ENCODE measurements at places on chromosomes 3 and 15.

- no peak for DNase-seq
Observed at GRCh38 chr3:76044601-76045600, 259.6 kb upstream of the ZNF717 start.

GRCh38 chr3:171801738-171802589, 8.3 kb downstream of the PLD1 start:
- DNase-seq: no peak

GRCh38 chr3:170324962-170325361, 32.6 kb upstream of the SKIL start:
- DNase-seq: no peak

DNA sequence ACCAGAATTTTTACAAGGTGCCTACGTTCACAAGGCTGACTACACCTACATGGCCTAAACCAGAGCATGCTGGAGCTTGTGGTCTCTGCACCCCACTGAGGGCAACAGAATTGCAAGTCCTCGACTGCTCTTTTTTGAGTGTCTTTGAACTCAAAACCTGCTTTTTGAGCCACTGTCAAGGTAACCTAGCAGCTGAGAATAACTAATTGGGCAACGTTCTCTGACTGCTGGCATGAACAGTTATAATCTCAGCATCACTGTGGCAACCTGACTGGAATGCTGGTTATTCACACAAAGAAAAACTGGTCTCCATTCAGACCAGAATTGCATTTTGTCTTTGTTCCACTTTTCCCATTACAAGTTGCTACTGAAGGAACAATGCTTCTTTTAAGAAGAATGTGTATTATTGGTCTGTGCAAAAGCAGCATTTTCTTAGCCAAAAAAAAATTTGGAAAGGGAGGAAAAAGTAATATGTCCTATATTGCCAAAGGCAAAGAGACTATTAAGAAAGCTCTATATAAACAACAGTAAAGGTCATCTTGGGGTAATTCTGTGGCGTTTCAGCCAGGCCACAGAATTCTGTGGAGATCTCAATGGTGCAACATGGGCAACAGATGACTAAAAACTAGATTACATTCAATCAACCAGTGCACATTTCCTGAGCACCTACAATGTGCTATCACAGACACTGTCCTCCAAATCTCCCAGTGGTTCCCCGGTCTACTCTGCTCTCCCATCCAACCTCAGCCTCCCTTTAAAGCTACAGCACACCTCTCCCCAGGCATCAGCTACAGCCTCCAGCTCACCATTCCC, 76.8 kb downstream of the TNIK start:
- DNase-seq: no peak

DNA sequence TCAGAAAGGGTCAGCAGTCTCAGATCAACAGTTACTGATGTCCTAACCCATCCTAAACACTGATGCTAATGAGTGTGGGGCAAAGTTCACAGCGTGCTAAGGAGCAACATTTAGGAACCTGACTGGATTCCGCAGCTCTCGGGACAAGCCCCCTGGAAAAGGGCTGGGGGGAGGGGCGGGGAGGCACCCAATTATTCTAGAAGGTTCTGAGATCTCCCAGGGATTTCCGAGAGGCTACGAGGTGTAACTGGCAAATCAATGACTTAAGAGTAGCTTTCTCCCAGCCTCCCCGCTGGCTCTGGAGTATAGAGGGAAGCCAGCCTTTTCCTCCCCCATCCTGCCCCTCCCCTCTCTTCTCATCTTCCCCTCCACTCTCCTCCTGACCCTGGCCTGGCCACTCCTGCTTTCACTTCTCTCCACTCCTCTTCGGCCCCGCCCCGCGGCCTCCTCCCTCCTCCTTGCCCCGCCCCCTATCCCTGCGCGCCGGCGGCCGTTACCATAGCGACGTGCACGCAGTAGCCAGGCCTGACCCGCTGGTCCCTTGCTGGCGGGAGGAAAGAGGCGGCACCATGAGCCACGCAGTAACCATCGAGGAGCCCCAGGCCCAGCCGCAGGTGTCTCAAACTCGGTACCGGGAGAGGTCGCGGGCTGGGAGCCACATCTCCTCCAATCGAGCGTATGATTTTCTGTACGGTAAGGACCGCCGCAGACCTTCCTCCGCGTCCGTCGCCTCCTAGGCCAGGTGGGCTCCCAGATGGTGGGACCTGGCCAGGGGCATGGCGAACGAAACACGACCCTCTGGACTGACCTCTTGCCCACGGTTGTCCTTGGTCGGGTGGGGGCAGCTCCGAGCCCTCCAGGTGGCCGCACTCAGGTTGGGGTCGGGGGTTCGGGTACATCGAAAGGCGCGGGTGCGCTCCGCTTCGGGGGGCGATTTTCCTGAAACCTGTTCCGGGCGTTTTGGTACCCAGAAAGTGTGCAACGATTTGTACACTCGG, at the start of gene CFAP91:
TSS of gene CFAP91 (plus strand) at position 493 of the 998 bp plus-strand sequence. CDS start at position 570, 77 bp downstream.
- DNase-seq: peak; percentile 66

DNA sequence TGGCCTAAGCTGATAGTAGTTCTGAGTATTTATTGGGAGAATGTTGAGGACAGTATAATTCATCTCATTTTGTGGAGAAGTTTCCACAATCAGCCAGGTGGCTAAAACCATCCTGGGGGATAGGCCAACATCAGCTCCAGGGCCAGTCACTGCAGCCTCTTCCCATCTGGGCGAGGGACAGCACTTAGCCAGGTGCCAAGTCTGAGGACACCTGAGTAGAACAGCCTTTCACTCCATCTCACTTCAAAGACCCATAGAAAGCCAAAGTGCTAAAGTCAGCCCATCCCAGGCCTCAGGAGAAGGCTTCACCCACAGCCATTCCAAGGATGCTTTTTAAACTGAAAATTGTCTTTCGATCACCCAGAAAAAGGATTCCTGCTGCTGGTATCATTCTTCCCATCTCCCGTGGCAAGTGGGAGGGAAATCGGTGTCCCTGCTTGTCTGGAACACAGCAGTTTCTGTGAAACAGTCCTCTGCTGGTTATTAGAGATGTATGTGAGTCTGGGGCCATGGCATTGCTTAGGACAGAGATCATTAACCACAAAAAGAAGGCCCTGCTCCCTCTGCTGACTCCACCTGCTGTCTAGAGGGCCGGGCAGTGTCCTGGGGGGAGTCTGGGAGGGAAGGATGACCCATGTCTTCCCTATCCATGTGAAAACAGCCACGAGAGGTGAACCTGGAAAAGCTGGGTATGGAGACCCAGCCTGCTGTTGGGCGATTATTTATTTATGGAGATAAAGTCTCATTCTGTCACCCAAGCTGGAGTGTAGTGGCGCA, 9.6 kb downstream of the CALML4 start:
- DNase-seq: no peak

GRCh38 chr3:20186600-20187004, 596 bp upstream of the SGO1 start:
- DNase-seq: no peak

- peak; percentile 26 for DNase-seq
Observed at GRCh38 chr3:67384760-67385397, 269.5 kb downstream of the SUCLG2 start.

DNA sequence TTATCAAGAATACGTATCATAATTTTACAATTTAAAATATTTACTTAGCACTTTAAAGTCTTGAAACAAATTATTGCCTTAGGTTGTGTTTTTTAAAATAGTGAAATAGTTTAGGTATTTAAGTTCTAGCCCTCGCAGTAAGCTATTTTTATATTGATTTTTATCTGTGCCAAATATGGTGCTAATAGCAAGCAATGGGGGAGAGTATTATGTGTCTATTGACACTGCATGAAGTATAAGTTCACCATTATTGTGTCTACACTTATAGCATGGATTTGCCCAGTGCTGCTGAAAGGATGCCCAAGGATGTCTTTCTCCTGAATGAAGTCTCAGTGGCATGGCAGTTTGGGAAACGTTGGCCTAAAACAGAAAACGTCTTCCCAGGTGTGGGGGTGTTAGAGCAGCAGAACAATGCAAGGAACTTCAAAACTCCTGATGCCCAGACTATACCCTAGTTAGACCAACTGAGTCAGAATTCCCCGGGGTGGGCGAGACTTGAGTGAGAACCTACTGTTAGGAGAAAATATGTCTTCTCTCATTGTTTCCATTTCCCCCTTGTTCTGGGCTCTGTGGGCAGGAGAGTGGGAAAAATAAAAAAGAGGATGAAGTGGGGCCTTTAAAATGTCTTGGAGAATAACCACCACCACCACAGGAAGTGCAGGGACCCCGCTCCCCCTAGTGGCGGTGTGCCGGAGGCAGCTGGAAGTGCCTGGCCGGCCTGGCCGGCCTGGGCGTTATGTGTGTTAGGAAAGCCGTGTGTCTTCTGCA, 104.2 kb upstream of the SLC7A14 start:
- peak; percentile 64 for DNase-seq

- DNase-seq: no peak
Observed at GRCh38 chr15:38849046-38849445, 284.4 kb upstream of the RASGRP1 start.

DNA sequence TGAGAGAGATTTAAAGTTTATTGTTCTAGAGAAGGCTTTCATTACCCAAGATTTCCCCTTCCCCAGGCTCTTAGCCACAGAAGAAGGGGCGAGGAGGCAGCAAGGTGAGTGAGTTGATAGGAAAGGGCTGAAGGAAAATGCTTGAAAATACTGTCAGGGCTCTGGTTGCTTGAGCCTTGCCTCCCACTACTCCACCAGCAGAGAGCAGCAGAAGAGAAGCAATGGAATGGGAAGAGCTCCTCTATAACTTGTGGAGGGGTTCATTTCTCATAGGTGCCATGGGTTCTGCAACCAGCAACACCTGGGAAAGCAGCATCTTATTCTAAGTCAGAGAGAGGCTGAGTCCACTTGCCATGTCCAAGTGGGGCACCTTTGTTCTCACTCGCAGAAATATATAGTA, 184.0 kb upstream of the CNTN6 start:
- no peak for DNase-seq

DNA sequence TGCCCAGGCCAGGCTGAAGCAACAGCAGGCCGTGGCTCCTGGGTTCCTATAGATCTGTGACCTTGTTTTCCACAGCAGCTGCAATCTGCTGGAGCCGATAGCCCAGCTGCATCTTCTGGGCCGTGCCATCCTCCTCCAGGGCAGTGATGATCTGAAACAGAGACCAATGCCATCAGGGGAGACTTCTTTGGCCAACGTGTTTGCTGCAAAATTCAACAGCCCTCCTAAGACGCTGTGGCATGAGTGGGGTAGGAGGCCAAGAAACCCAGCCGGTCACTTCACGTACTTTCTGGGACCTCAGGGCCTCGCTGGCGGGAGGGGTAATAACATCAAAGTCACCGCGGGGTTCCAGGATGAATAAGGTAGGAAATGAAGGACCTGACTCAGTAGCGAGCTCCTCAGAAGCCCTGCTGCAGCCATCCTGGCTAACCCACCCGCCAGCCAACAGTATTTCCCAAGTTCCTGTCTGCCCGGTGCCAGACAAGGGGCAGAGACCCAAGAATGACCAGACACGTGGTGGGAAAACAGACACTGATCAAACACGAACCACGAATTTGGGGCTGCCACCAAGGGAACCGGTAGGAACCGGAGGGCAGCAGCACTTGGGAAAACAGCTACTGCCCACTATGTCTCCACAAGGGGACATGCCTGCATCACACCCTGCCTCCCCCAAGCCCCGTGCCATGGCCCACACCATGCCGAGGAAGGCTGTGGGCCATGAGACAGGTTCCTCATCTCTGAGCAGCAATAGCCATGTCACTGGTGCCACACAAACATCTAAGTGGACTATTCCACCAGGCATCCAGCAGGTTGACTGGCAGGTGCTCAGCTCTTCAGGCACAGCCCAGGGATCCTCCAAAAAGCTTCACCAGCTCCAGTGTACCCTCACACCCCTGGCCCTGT, 25.2 kb downstream of the PLXNB1 start:
- DNase-seq: no peak

GRCh38 chr3:2976212-2976611, 134.0 kb downstream of the IL5RA start:
- DNase-seq: no peak

- no peak for DNase-seq
Observed at GRCh38 chr15:100940767-100941379, 21.7 kb downstream of the LRRK1 start.

DNA sequence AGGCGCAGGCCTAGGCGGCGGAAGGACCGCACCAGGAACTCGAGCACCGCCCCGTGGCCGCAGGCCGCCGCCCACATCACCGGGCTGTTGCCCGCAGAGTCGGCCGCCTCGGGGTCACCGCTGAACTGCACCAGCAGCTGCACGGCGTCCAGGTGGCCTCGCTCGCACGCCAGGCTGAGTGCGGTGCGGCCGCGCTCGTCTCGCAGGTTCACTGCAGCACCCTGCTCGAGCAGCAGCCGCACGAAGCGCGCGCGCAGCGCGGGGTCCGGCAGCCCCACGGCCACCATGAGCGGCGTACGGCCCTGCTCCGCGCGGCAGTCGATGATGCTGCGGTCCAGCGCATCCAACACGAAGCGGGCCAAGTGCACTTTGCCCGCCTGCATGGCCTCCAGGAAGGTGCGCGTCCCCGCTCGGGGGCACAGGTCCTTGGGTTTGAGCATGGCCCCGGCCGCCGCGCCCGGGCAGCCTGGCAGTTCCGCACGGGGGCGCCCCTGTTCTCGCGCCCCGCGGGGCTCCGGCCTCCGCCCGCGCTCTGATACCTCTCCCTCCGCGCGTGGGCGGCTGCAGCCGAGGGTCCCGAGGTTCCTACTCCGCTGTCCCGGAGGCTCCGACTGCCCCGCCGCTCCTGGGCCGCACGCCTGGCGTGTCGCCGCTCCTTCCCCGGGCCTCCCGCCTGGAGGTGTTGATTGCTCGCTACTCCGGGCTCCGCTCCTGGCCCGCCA, 556 bp downstream of the ANKRD63 start:
- DNase-seq: peak; percentile 74

GRCh38 chr15:67968966-67969365, 85.1 kb upstream of the PIAS1 start:
- peak; percentile 23 for DNase-seq

- DNase-seq: no peak
Observed at GRCh38 chr15:72824781-72825180, 41.2 kb upstream of the ADPGK start.

- no peak for DNase-seq
Observed at GRCh38 chr3:132637590-132637989, 22.0 kb downstream of the ACAD11 start.

DNA sequence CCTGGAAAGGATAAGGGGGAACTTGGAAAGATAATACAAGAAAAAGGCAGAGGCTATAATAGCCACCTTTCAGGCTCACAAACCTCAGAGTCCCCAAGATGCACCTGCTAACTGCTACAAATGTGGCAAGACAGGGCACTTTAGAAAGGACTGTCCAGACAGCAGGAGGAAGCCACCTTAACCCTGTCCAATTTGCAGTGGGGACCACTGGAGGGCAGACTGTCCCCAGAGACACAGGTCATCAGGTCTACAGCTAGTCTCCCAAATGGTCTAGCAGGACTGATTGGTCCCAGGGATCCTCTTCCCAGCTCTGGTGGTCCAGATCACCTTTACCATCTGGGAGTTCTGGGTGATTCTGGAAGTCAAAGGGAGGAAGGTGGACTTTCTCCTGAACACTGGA, 882.5 kb upstream of the GBE1 start:
- DNase-seq: no peak

Measured in D721Med (cell line).